ENCODE measurements at places on chromosomes 2 and 18.

DNA sequence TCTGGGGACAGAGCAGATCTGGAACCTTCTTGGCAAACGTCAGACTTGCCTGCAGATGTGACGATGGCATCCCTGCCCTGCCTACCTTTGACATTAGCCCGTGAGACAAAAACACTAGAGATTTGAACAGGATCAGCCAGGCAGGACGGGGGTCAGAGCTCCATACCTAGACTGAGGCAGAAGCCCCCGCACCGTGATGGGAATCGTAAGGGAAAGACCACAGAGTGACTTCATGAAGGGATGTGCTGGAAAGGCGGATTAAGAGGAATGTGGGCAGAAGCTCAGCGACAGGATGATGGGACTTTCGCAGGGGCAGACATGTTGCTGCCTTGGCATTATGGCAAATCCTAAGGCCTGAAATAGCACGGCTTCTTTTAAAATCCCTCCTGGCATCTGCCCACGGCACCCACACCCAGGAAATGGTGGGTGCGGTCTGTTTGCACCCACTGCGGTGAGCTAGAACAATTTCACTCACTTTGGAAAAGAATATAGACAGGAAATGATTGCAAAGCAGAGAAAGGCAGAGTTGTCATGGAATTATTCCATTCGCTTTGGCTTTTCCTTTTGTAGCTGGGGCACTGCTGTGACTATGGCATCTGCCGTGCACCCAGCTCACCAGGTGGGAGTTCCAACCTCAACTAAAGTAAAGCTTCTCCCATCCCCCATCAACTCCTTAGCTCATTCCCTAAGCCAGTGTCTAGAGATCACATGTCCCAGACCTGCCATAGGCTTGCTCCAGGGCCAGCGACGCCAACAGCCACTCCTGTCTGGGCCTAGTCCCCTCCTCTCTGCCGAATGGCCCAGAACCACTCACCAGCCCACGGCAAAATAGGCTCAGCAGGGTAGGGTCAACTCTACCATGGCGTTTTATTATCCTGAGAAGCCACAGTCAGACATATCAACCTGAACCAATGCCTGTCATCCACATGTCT, 112.7 kb upstream of the NPAS2 start:
- ATAC-seq = no peak

- no peak for ATAC-seq
Observed at GRCh38 chr2:215833531-215834162, 179.7 kb downstream of the MREG start.

- peak; percentile 54 for ATAC-seq
Observed at GRCh38 chr2:159706385-159706980, 5.8 kb upstream of the MARCHF7 start.

- ATAC-seq = no peak
Observed at GRCh38 chr18:38644875-38645641, 1079.5 kb upstream of the CELF4 start.

GRCh38 chr2:175624211-175624761, 377.8 kb downstream of the LNPK start:
- ATAC-seq = no peak

GRCh38 chr2:175999283-175999819, 2.7 kb downstream of the LNPK start:
- ATAC-seq = no peak

GRCh38 chr2:143532061-143532460, 402.8 kb downstream of the ARHGAP15 start:
- no peak for ATAC-seq

DNA sequence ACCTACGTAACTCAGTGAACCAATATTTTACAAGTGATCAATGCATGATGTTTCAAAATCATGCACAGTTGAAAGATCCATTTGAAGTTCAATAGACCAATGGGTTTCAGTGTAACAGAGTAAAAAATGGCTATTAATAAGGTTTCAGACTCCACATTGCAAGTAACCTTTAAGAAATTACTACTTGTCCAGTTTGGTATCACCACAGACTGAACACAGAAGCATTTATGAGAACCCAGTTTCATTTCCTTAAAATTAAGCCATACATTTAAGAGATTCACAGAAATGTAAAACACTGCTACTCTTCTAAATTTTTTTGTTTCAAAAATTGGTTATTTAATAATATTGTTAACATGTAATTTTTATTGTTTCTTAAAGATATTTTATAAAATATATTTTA, 98.9 kb upstream of the CHRNA1 start:
- ATAC-seq = no peak

- ATAC-seq = no peak
Observed at GRCh38 chr2:28442328-28442727, 49.7 kb downstream of the FOSL2 start.

DNA sequence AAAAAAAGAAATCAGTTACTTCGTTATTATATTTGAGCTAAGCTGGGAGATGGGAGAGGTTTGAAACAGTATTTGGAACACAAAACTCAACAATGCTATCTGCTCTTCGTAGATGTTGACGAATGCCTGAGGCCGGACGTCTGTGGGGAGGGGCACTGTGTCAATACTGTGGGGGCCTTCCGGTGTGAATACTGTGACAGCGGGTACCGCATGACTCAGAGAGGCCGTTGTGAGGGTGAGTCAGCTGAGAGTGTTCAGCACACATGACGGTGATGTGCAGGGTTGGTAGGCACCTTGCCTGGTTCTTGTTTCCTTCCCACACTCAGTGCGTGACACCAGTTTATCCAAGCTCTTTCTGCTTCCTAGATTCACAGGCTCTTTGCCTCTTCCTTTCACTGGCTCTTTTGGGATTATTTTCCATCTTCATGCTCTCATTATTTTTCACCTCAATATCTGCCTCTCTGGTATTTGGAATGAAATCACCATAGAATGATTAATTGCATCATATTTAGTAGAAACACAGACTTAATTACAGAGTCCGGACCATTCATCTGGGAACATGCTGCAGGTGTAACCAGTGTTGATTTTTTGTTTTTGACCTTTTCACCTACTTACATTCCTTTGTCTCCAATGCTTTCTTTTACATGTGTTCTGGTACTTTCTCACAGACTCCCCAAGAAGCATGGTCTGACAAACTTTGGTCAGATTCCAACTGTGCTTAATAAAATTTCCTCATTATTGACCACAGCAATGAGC, 200.6 kb upstream of the RASGRP3 start:
- peak; percentile 93 for ATAC-seq

- no peak for ATAC-seq
Observed at GRCh38 chr2:101109451-101110118, 41.6 kb downstream of the TBC1D8 start.

DNA sequence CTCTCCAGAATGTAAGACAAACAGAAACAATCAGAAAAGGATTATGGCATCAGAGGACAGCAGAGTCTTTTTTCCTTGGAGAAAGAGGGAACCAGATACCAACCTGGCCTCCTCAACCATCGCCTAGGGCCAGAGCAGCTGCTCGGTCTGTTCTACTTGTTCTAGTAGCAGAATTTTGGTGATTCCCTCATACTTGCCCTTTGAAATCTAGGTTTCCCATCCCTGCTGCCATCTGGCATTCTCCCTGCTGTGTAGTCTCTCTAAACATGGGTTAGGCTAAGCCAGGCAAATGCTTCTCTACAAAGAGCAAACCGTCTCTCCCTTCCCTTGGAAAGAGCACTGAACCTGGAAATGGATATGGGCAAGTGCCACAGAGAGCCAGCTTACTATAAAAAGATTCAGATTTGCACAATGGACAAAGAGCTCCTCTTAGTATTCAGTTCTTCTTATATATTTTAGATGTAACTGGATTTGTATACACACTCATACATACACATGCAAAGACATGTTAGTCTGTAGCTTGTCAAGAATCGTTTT, 208.6 kb upstream of the ST6GAL2 start:
- no peak for ATAC-seq

DNA sequence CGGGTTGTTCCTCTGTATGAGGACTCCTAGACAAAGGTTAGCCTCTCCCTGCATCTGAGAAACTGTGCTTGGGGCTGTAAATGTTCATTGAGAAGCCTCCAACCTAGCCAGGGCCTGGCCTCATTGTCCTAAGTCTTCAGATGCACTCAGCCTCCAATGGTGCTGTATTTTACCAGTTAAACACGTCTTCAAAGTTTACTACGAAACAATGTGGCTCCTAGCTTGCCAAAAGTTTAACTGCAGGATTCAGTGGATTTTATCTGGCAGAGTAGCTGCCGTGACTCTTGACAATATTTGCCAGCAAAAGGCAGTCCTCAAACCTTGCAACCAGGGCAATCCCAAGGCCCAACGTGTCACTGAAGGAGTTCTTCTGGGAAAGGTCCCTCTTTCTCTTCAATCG, 1.1 kb downstream of the PID1 start:
- ATAC-seq = no peak

GRCh38 chr18:54739476-54739875, 88.8 kb upstream of the RAB27B start:
- no peak for ATAC-seq

GRCh38 chr2:85287721-85288120, 40.1 kb downstream of the TGOLN2 start:
- no peak for ATAC-seq

DNA sequence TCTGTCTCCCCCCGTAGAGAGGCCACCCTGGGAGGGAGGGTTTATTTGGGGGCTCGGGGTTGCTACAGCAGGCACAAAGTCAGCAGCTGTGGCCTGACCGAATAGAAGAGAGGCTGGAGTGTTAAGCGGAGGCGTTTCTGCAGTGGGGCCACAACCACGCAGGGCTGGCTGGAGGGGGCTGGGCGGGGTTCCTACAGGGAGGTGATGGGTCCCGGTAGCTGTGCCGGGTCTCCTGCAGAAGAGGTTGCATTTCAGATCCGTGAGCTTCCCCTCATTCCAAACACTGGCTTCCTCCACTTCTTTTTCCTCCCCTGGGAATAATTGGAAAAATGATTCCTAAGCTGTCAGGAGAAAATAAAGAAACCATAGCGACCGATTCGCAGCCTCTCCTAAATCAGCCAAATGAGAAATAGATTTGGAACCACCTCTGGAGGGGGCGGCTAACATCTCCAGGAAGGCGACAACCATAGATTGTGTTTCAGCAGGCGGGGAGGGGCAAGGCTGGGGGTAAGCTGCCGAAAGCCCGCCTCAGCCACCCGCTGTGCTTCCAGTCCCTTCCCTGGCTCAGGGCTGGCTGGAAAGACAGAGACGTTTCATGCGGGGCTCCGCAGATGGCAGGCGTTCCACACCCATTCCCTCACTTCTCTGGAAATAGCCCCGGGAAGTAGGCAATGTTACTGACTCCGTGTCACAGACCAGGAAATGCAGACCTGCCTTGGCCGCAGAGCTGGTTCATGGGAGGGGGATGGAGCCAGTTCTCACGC, 85.6 kb upstream of the TAF1B start:
- ATAC-seq = no peak

DNA sequence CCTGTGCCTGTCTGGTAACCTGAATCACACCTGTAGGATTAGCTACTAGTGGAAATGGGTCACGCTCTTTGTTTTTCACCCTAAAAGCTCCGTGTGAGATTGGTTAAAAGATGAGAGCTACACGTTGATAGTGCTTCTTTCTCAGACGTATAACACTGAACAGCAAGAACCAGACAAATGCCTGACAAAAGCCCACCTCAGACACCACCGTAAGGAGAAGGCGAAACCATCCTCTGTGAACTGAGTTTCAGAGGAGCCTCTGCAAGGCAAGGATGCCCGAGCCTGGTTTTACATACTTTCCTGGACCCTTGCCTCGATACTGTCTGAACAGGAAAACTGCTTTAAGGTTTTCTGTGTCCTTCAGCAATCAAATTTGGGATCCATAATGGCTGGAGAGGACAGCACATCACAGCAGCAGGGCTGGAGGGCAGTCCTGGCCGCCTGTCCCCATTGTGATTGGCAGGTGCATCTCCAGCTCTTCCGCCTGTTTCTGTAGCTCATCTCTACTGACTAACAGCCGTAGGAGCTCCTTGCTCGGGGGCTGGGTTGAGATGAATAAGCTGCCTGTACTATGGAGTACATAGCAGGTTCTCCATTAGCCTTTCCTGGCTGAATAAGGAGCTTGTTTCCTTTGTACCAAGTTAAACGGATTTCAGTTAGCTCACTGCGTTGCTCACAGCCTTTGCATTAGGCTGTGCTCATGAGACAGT, 155.5 kb downstream of the MYT1L start:
- ATAC-seq = no peak

DNA sequence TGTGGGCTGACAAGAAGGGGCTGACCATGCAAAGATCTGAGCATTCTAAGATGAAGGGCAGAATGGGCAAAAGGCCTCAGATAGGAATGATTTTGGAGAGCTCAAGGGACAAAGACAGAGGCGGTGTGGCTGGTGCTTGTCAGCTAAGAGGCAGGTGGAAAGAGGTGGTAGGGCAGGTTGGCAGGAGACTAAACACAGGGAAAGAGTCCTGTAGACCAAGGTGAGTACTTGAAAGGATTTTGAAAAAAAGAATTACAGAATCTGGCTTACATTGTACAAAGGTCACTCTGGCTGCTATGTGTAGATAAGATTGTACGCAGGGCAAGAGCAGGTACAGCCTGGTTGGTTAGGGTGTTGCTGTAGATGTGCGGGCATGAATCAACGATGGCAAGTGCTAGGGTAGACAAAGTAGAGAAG, 50.6 kb downstream of the STK39 start:
- no peak for ATAC-seq

DNA sequence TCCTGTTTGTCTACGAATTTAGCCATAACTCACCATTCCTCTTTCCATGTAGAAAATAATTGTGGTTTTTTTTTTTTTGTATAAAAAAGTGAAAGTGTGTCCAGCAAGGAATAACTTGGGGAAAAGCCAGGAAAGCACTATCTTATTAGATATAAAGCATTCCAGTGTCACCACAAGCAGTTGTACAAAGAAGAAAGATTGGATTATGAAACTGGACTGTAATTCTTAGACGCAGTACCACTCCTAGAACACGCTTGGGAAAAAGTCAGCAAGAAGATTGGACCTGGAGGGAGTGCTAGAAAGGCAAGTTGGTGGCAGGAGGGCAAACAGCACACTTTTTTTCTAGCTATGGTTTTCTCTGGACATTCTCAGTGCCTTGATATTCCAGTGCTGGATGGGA, 186.7 kb downstream of the PARD3B start:
- peak; percentile 79 for ATAC-seq

GRCh38 chr18:35193316-35193715, 47.5 kb upstream of the ZNF397 start:
- ATAC-seq = no peak

GRCh38 chr18:45549290-45549689, 66.0 kb upstream of the SLC14A2 start:
- ATAC-seq = no peak

DNA sequence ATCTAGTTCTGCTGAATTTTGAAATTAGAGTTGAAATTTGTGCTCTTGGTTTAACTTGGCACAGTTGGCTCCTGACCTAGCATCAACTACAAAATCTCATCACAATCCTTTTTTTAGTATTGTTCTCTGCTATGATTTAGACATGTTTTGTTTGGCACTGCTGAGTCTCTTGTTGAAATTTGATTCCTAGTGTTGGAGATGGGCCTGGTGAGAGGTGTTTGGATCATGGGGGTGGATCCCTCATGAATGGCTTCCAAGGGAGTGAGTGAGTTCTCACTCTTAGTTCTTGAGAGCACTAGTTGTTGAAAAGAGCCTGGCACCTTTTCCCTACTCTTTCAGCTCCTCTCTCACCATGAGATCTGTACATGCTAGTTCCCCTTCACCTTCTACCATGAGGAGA, 605.6 kb upstream of the SLC39A10 start:
- no peak for ATAC-seq
